ENCODE measurements at places on chromosomes 3 and 15.

- no peak for DNase-seq
Observed at GRCh38 chr3:13341229-13341905, 78.8 kb downstream of the NUP210 start.

DNA sequence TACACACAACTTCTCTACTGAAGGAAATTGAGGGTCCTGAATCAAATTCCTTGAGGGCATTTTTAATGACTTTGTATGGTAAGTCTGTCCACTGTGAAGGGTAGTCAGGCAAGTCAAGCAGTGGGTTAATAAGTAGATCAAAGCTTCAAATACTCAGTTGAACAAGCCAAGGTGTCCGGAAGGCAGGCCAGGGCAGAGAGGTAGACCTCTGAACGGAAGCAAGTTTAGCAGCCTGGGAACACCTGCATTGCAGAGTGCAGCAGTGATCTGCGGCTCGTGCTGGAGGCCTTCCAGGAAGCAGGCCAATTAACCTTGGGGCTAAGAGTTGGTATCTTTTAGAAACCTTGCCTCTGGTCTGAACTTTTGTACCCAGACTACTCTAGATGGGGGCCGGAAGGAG, 143.8 kb downstream of the LRTM1 start:
- no peak for DNase-seq

- no peak for DNase-seq
Observed at GRCh38 chr3:33786565-33787327, 11.7 kb upstream of the PDCD6IP start.

GRCh38 chr15:88019656-88020055, 236.9 kb downstream of the NTRK3 start:
- DNase-seq: no peak

GRCh38 chr15:57224664-57225063, 151.6 kb upstream of the CGNL1 start:
- DNase-seq: no peak

DNA sequence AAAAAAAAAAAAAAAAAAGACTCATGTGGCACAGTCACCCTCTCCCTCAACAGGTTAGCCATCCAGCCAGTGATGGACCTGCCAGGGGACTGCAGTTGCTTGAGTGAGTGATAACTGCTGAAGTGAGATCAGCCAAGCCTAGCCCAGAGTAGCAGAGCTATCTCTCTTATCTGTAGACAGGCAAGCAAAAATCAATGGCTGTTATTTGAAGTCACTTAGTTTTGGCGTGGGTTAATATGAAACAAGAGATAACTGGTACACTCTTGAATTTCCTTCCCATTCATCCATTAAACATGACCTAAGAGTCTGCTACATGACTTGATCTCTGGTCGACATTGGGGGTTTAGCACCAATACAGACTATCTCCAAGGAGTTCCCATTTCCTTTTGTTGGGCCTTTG, 51.2 kb upstream of the TNIK start:
- no peak for DNase-seq

DNA sequence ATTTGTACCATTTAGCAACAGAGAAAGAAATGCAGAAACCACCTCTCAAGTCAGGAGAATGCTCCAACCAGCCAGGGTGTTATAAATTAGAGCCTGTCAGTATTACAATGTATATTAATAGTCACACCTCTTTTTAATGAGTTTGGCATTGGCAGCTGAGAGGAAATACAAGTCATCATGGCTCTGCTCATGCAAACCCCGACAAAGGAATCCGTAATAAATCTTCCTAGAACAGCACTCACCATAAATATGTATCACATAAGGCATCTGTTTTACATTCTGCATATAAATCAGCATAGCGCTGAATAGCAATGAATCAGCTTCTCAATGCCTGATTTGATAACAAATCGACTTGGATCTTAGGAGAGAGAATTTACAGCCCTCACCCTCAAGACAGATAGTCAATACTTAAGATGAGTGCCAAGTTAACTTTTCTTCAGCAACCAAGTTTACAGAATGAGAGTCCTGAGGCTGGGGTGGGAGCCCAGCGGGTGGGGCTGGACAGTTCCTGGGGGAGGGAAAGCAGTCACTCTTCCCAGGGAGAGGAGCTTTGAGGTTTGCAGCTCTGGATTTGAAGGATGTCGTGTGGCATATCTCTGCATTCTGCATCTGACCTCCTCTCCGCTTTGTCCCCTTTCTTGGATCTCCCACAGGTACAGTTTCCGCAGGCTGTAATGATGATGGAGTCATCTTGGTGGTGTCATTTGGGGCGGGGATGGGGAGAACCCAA, 1034.4 kb upstream of the NR2F2 start:
- DNase-seq: no peak

GRCh38 chr15:91516866-91517265, 336.6 kb upstream of the SLCO3A1 start:
- DNase-seq: peak; percentile 43

DNA sequence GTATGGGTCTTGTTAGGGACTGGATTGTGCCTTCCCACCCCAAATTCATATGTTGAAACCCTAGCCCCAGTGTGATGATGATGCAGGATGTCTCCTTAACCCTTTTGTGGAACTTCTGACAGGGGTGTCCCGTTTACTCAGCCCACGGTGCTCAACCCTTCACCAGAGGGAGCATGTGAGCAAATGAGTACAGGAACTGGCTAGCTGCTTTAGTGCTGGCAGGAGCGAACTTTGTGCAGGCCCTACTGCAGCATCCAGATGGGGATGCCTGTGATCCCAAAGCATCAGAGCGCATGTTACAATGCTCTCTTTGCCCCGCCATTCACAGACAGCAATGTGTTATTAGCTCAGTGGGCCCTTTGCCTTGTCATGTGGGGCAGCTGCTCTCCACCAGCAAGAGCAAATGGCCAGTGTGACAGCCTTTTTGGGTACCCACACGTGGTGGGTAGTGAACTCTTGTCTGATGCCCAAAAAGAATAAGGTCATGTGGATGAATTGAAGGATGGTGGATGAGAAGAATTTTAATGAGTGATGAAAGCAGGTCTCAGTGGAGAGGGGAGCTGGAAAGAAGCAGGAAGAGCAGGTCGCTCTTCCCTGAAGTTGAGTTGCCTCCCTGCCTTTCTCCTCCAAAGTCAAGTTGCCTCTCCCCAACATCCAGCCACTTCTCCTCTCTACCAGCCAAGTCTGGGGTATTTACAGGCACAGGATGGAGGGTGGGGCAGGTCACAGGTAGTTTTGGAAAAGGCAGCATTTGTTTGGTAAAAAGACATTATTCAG, 63.3 kb upstream of the STRIT1 start:
- DNase-seq: no peak

- DNase-seq: no peak
Observed at GRCh38 chr3:129599073-129599472, 7.4 kb downstream of the PLXND1 start.

DNA sequence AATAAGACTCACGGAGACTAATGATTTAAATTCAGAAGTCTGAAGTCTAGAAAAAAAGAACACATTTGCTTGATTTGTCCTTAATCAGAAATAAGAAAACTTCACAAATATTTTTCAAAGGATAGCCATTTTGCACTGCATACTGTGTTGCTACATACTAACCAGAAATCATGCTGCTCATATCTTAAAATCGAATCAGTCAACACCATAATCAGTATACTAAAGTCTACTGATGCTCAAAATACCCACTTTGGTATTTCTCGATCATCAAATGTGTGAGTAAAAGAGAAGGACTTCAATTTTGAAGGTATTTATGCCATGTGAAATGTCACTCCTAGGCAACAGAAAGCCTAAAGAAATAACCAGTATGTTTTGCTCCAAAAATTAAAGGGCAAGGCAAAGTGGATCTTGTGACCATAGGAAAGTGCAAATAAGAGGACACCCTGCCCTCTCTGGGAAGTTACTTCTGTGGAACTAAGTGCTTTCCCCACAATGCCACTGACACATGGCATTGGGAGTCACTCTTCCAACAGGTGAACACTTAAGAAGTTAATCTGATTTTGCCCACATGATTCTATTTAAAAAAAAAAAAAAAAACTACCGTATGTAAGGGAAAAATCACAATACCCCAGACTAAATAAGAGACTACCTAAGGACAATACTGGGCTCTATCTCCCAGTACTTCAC, 2.7 kb downstream of the LRIG1 start:
- no peak for DNase-seq

GRCh38 chr3:123635217-123635616, 50.4 kb upstream of the HACD2 start:
- DNase-seq: peak; percentile 14

- no peak for DNase-seq
Observed at GRCh38 chr3:70621451-70621850, 309.0 kb upstream of the MDFIC2 start.

DNA sequence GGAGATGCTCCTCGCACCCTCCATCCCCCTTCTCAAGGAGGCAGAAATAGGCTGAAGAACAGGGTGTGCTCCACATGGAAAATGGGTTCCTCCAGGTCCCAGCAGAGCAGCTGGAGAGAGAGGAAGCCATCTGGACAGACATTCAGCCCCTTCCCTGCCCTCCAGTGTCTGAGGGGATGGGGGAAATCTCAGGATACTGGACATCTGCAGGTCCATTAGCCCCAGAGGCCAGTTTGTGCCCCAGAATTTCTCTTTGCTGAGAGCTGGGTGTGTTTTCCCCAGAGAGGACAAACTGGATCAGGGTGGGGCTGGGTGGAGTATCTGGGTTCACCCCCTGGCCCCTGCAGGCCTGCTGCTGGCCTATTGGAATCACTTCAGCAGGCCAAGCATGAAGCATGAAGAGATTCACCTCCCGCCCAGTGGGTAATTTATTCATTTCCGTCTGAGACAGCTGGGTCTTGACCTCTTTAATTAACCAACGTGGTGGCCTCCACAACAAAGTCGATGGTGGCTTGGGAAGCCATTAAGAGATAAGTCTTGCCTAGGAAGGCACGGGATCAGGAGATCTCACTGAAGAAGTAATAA, 4.6 kb downstream of the FAM3D start:
- no peak for DNase-seq

DNA sequence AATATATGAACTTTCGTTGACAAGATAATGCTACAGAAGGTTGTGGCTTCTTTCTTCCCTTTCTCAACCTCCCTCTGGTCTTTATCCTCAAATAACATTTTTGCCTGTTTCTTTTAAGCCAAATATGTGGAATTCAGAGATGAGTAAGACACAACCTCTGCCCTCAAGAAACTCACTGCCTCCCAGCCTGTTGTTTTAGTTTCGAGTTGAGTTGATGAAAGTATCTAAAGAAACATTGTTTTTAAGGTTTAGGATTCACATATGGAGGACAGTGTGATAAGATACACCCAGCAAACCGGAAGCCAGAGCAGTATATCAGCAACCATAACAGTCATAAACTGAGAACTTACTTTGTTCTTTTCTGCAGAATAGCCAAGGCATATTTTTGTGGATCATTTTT, 218.6 kb downstream of the THSD4 start:
- DNase-seq: no peak

GRCh38 chr3:150225986-150226385, 182.1 kb upstream of the TSC22D2 start:
- DNase-seq: no peak

DNA sequence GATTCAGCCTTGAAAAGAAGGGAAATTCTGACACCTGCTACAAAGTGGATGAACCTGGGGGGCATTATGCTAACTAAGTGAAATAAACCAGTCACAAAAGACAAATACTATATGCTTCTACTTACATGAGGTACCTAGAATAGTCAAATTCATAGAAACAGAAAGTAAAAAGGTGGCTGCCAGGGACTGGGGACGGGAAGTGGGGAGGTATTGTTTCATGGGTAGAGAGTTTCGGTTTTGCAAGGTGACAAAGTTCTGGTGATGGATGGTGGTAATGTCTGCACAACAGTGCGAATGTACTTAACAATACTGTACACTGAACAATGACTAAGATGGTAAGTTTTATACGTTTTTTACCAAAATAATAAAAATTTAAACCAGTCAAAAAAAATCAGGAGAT, 4.8 kb downstream of the IDH2 start:
- DNase-seq: no peak

GRCh38 chr15:74203914-74204431, 1.4 kb upstream of the STRA6 start:
- DNase-seq: peak; percentile 29

- no peak for DNase-seq
Observed at GRCh38 chr3:13112521-13113345, 39.5 kb upstream of the IQSEC1 start.

DNA sequence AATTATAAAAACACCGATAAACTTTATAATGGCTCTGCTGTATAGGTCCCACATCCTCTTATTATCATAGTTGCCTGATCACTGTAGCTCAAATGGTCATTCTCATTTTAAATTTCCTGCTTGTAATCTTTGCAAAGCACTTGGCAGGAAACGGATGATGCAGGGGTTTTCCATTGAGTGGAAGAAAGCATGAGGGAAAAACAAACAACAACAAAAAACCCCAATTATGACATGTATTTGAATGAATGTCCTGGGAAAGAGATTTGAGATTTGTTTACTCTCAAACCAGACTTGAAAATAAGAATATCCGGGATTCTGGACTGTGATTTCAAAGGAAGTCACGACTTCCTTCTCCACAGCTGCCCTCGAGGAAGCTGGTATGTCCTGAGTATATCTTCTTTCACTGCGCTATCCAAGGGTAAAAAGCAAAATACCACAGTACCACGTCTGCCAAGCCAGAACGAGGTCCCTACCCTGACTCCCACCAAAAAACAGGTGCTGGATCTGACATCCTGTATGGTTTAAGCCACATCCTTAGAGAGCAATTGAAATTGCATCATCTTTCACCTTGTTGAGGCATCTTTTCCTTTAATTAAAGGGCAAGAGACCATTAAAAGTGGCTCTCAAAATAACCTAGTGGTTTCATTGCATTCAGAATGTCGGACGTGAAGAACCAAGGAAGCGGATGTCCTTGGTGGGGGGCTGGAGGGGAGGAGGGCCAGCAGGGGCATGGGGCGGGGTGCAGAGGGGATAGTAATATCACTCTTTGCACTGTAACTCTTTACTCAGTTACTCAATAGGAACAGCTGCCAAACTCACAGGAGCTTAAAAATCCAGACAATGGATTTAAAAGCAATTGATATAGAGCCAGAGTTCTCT, 13.5 kb upstream of the TIPIN start:
- DNase-seq: peak; percentile 25

GRCh38 chr3:43968465-43968864, 273.2 kb upstream of the TOPAZ1 start:
- DNase-seq: no peak

GRCh38 chr15:85743392-85744055, 51.2 kb downstream of the KLHL25 start:
- DNase-seq: no peak

DNA sequence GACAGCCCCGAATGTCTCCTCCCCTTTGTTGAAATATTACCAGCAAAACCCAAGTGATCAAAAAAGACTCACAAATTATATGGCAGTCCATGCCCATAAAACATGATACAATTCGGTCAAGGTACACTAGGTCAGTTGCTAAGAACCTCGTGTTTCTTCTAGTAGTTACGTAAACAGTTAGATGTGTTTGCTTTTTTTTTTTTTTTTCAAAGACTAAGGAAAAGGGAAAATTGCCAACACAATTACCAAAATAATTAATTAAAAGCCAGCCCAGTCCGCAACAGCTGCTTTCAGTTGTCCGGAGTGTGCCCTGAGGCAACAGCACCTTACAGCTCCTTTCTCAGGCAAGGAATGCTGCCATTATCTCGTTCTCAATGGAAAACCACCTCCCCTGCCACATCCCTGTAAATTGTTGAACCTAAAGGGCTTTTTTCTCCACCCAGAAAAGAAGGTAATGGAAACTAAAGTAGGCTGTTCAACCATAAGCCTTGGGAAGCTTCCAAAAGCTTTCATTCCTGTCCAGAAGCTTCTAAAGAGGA, 129.2 kb upstream of the TSC22D2 start:
- peak; percentile 83 for DNase-seq

All from NCI-H2081 (cell line).